ENCODE measurements at places on chromosomes 16 and 17.

DNA sequence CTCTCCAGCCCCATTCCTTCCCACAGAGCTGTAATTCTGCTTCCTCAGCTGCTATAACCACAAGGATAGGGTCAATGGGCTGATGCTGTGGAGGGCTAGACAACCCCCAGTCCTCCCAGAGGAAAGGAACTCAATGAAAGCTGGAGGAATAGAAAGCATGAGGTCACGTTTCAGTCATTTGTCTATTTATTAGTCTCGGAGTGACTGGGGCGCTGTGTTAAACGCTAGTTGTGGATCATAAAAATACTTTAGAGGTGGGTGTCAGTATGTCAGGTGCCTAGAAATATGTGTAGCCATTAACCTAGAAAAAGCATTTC is 787 bp upstream of the CCL3L1 start:
- no peak for DNase-seq

DNA sequence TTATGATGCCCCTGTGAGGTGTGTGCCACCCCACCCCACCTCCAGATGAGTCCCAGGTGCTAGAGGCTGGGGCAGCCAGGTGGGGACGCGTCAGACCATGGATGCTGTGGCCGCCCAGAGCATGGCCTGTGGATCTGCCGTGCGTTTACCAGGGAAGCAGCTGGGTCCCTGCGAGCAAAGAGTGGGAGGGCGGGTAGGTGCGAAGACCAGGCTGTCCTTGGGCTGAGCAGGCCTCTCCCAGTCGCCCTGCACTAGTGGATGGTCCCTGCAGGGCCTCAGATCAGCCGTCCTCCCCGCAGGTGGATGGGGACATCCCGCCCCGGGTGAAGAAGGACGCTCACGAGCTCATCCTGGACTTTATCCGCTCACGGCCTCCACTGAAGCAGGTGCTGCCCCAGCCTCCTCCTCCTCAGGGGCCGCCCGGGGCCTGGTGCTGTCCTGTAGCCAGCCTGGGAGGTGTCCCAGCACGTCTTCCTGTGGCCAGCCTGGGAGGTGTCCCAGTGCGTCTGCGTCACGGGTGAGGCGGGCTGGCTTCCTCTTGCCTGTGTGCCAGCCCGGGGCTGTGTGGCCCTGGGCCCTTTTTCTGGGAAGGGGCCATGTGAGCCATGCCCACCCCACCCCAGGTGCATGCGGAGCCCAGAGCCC is 18.0 kb upstream of the TCF25 start:
- no peak for DNase-seq

GRCh38 chr16:58074657-58075056 is 49.1 kb downstream of the MMP15 start:
- no peak for DNase-seq

DNA sequence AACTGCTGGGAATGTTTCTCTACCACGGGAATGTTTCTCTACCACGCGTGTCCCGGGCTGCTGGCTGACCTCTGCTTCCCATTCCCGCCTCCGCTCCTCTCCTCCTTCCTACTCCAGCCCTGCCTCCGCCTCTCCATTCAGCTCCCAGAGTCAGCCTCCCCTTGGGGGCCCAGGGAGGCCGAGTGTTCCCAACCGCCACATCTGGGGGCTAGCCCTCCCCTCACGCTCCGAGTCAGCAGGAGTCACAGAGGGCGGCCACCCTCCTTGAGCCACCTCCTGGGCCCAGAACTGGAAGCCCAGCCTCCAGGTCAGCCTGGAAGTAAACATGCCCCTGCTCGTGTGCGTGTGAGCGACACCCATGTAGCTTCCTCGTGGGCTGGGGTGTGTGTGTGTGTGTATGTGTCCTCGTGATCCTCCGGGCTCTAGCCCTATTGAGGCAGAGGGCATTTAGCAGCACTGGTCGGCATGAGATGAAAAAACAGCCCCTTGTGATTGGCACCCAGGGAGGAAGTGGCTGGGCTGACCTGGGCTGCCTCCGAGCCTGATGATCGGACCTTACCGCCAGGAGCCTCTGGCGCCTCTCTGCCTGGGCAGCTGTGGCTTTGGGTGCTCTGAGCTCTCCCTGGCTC is 7.3 kb downstream of the CYGB start:
- peak; percentile 61 for DNase-seq

DNA sequence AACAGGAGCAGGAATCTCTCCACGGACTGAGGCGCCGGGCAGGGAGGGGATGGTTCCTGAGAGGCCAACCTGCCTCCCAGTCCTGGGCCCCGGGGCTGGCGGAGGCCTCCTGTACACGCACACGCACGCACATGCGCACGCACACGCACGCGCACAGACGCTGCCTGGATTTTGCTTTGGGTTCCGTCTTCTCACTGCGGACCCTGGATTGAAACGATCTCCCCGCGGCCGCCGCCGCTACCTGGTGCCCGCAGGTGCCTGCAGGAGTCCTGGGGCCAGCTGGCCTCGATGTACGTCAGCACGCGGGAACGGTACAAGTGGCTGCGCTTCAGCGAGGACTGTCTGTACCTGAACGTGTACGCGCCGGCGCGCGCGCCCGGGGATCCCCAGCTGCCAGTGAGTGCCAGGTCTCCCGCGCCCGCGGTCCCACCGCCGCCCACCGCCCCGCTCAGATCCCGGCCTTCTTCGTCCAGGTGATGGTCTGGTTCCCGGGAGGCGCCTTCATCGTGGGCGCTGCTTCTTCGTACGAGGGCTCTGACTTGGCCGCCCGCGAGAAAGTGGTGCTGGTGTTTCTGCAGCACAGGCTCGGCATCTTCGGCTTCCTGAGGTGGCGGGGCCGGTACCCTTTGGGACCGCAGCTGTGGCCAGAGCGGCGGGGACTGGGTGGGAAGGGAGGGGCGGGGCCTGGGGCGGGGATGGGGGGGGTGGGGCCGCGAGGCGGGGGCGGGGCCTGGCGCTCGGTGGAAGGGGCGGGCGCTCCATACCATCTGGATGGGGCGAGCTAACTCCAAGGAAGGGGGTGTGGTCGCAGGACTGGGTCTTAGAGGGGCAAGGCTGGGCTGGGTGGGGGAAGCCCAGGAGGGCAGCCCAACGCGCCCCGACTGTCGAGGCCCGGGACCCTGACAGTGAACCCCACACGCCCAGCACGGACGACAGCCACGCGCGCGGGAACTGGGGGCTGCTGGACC is 12.3 kb downstream of the CES4A start:
- DNase-seq, result peak; percentile 29

- DNase-seq, result peak; percentile 39
Measured at GRCh38 chr16:85420501-85421337, 192.4 kb upstream of the GSE1 start.

DNA sequence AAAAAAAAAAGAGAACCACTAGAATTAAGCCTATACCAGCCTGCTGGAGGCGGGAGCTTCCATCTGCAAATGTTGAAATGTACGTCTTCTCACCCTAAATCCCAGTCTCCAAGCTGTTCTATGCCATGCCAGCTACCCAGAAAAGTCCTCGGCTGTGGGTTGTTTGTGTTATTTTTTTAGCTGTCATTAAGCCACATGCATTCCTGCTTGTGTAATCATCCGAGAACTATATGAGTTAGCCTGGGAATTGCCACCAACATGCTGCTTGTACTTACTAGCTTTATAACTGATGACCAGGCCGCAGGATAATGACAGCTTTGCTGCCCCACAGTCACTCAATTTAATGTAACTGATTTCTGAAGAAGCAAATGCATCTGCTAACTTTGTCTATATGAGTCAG is 313.9 kb upstream of the SALL1 start:
- peak; percentile 58 for DNase-seq

GRCh38 chr16:47416869-47417268 is 44.0 kb downstream of the ITFG1 start:
- no peak for DNase-seq

DNA sequence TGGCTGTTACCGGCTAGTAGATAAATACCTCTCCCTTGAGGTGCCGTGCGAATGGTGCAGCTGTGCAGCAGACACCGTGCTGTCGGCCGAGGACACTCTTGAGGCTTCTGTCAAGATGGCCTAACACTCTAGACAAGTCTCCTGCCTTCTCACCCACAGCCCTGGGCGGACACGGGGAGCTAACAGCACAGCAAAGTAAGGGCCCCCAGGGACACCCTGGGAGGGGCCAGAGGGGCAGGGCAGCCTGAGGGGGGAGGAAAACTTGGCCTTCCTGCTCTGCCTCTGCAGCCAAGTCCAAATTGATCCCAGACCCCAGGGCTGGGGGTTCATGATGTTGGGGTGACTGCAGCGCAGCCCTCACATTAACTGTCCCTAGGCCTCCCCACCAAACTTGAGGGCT is 210.2 kb downstream of the RPTOR start:
- no peak for DNase-seq

Measured in amniotic epithelial cell (primary cell).